Right lobe of liver (tissue), 6 donors: ENCODE measurements at places on chromosomes 4 and X. TPM values are rescaled to one million over a fixed set of nuclear protein-coding genes. Genes with fewer than 3 reads are reported as not detected.

DNA sequence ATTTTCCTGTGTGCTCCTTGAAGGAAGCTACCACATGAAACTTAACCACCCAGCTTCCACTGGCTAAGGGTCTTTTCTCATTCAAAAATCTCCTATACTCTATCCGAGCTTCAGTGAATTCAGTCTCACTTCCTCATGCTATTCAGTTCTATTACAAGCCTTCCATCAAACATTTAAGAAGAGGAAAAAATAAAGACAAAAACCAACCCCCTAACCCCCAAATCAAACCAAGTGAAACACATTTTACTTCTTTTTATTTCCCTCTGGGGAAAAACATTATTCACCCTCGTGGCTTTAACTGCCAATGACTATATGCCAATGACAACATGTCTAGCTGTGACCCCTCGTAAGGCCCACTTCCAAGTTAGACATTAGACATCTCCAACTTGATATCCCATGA, 16.2 kb upstream of the WDR19 start:
- no peak for DNase-seq

GRCh38 chr4:108165586-108165985, 3.1 kb downstream of the LEF1 start:
- no peak for DNase-seq

DNA sequence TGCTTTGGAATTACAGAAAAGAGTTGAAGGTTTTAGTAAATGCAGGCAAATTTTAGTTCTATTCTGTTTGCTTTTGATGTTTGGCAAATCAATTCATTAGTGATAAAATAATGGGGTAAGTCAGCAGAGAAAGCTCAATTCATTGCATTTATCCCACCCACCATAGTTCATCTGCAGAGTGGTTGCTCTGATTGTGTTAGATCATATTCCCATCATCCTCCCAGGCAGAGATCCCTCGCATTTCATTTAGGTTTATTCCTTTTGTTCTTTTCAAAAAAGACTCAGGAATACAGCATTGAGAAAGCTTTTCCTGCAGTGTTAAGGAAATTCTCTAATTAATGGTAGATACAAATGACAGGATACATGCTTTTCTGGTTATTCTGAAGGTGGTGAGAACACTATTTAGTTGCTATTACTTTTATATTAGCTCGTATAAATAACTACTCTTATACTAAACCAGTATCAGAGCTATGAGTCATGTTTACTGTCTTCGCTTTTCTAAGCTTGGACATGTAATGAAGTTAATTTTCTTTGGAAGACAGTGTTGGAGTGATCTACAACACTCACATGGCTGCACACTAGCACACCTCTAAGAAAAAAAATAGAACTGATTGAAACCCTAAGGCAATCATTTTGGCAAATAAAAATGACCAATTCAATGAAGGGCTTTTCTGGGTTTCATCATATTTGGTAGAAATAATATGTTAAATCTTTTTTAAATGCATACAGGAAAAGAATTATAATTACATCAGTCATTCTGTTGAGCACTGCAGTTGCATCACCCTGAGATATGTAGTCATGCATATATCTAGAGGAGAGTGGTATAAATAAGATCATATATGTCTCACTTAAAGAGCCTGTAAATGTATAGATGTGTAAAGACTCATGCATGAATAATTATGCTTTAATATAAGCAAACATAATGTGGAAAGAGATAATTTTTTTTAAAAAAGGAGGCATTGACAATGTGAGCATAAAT, 351.6 kb downstream of the PCDH7 start:
- DNase-seq = no peak

DNA sequence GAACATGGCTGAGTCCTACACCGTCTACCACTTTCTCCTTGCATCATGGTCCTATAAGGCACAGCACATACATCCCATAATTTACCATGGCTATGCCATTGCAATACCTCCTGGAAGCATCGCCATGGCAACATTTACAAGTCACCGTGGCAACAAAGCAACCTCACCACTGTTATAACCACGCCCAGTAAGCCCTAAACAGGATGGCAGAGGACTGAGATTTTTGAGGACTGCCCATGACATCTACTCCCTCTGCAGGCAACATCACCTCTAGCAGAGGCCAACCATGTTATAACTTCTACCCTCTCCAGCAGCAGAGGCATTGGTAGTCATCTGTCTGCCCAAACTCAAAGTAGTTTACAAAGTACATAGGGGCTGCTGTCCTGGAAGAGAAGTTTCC, 29.7 kb downstream of the BCOR start:
- DNase-seq = no peak

- no peak for DNase-seq
Observed at GRCh38 chr4:7699031-7699430, 240.6 kb downstream of the AFAP1 start.

DNA sequence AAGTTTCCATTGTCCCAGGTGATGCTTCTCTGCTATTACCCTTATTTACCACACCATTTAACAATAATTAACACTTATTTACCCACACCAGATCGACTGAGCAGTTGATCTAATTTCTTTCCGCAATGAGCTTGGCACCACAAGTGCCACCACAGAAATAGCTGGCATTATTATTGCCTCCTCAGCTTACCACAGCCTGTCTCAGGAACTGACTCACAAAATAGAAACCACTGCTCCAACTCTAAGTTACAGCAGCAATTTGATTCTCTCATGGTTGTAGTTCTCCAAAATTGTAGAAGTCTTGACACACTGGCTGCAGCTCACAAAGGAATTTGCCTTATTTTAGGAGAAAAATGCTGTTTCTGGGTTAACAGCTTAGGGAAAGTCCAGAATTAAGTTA, 22.5 kb downstream of the ZNF721 start:
- no peak for DNase-seq

DNA sequence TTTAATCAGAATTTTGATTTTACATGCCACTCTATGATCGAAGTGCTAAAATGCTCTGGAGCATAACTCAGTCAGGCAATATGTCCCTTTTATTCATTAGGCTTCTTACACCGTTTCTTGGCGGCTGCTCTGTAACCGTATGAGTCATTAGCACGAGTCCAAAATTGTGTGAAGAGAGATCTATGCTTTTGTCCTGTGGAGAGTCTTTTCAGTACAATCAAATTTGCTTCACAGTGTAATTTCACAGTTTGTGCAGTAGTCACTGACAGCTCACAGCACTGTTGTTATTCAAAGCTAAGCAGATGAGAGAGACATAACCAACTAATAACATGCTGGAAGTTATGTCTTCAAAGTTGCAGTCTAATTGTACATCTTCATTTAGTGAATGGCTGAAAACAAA, 167.8 kb downstream of the PCDH10 start:
- DNase-seq = no peak

DNA sequence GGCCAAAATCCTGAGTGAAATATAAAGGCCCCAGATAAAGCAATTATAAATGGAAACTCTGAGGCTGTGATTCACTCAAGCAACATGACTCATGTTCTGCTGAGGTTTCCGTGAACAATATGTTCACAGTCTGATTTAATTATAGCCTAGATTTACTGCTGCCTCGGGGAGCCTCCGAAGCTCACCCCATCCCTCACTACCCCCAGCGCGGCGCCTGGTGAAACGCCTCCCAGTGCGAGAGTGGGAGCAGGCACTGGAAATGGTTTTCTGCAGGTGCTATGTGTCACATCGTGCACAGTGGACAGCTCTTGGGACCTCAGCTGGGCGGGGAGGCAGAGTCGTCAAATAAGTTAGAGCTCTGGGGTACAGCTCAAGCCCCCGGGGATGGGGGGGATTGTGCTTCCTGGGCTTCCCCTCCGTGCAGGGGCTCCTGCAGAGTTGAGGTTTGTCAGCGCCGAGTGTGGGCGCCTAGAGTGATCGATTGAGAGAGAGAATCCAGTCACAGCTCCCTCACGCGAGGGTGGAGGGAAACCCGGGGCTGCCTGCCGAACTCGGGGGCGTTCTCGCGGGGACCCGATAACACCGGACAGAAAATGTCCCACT, 110.6 kb downstream of the PHKA2 start:
- DNase-seq = no peak

- DNase-seq = no peak
Observed at GRCh38 chr4:20046179-20046578, 205.5 kb upstream of the SLIT2 start.

GRCh38 chrX:109827772-109828171, 94.7 kb upstream of the ACSL4 start:
- no peak for DNase-seq

DNA sequence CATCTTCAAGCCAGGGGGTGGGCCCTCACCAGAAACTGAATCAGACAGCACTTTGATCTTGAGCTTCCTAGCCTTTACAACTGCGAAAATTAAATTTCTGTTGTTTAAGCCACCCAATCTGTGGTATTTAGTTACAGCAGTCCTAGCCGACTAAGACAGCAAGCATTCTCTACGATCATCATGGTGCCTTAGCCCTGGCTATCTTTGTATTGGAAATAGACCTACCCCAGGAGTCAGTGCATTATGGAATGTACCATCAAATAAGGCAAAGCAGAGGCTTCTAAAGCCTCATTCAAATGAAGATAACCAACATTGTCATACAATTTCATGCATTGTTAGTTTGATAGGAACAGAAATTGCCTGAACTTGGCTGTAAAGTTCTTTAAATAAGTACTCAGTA, 75.0 kb downstream of the PARM1 start:
- no peak for DNase-seq

DNA sequence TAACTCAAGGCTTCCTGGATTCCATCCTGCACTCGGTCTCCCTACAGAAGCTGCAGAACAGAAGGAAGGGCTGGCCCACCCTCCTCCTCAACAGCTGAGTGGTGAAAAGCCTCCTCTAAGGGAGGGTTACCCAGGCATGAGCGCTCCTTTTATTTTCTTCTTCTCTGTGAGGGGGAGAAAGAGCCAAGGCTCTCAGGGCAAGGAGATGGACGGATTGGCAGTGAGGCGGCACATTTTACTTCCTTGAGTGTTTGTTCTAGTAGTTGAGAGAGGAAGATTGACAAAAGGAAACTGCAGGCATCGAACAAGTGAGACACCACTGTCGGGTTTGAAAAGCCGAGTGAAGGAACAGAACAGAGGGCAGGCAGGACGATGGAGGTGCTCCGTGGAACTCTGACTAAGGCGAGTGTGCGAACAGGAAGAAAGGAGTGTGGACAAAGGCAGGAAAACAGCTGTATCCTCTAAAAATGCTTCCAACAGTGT, 38.4 kb upstream of the STS start:
- no peak for DNase-seq

DNA sequence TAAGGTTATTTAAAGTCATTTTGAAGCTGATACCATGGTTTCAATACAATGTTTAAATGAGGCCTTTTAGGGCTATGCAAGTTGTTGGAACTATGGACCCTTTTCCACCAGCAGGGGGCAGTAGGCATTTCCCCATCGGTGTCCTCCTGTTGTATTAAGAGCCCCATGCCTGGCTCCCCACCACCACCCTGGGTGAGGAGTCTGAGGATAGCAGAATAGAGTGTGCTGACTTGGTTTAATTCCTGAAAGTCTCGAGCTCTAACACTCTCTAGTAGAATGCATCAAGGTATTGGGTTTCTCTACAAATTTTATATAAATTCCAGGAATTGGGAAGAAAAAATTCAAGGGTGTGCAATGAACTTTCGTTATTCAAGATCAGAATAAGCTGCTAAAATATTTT, 234.8 kb upstream of the JADE1 start:
- peak; percentile 26 for DNase-seq

GRCh38 chr4:8869002-8869897, 2.4 kb downstream of the HMX1 start:
- no peak for DNase-seq

DNA sequence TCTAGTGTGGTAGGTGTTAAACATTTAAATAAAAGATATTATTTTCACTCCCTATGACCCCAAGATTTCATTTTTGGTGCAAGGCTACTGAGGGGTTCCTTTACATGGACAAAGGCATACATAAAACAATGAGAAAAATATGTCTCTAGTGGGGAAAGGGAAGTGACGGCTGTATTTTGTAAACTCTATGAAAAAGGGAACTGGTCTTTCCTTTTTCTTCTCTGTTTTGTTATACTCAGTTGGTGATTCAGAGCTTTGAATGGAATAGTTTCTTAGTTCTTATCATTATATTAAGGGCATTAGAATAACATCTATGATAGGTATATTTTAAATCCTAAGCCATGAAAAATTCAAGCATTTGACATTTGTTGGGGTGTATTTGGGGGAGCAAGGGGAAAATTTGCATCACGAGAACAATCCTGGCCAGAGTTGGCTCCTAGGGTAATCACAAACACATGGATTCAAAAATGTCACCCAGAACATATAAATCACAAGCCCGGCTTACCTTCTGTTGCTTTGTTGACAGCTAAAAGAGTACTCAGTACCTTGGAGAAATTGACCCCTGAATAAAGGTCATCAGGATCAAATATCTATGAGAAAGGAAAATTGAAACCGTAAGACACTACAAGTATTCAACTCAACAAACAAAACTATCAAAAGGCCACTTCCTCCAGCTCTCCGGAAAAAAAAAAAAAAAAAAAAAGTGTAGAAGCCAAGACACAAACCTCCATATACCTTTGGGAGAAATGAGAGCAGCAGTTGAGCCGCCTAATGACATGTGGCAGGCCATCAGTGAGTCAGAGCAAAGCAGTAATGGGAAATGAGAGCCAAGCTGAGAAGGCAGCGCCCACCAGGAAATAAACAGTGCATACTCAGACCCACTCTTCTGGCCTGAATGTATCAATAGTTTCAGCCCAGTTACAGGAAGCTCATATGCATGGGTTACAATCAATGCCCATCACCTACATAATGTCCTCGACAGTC, 33.4 kb downstream of the ARHGEF6 start:
- DNase-seq = no peak

- no peak for DNase-seq
Observed at GRCh38 chr4:156103311-156103710, 149.6 kb upstream of the CTSO start.

DNA sequence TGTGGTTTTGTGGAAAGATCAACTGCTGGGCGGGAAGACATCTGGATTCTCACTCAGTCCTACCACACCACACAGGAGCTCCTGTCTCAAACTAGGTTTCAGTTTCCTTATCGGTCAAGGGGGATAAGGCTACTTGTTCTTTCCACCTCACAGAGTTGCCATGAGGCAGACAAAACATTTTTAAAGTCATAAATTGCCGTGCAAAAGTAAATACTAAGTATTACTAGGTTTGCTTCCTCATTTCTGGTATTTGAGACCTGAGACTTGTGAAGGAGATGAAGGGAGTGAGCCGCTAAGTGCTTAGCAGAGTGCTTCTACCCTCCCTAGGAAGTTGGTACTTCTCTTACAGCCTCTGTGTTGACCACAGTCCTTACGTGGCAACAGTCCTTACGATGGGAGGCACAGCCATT, 1.5 kb downstream of the LAP3 start:
- DNase-seq = no peak

DNA sequence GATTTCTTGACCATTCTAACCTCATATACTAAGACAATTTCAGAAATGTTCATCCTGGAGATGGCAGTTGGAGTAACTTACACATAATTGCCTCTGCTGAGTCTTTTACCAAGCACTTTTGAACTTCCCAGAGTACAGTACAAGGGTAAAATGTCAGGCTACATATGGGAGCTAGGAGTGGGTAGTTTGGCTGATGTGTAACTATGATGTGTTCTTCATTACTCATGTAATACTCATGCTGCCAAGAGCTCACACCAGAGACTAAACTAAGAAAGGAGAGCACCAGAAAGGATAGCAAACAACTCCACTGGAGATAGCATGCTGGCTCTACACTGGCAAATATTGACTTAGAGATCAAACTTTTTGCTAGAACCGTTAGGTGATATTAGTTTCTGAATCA, 194.0 kb downstream of the PDGFRA start:
- DNase-seq = no peak

The XAGE2 gene
- total RNA-seq = not detected

The CABS1 gene
- not detected for total RNA-seq

The GPR101 gene
- not detected for total RNA-seq

The PRRG1 gene
- total RNA-seq = 6.5 TPM

The TREX2 gene
- 0.18 TPM for total RNA-seq

The PFKFB1 gene
- total RNA-seq = 18.9 TPM

The RCHY1 gene
- 13.5 TPM for total RNA-seq

The ABCE1 gene
- 57.7 TPM for total RNA-seq

The BEND2 gene
- not detected for total RNA-seq
